CD4-positive, alpha-beta T cell treated with Interleukin-2 at 100 ng/mL for 4 hours (primary cell): ENCODE measurements at places on chromosomes 7 and 10.

- no peak for DNase-seq
Observed at GRCh38 chr10:131250454-131251145, 60.9 kb downstream of the TCERG1L start.

DNA sequence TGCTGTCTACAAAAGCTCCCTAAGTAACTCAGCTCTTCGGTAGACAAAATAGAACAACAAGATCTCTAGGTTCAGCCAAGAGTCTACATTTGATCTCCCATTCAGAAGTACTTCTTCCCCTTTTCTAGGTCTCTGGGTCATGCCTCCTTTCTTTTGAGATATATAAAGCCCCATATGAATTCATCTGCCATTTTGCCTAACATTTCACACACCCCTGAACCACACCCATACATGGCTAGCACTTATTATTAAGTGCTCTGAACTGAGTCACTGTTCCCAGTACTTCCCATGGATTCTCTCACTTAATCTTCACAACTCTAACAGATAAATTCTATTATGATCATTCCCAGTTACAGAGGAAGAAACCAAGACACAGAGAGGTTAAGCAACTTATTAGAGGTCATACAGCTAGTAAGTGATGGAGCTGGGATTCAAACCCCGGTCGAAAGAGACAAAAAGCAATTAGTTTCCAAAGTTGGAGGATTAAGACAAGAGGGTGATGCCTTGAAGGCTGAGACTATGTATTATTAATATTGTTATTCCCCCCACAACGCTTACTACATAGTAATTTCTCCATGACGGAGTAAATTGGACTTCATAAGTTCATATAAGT lies 17.3 kb downstream of the MYOF start:
- no peak for DNase-seq

GRCh38 chr10:96746503-96746902 lies 26.2 kb upstream of the PIK3AP1 start:
- DNase-seq = no peak

DNA sequence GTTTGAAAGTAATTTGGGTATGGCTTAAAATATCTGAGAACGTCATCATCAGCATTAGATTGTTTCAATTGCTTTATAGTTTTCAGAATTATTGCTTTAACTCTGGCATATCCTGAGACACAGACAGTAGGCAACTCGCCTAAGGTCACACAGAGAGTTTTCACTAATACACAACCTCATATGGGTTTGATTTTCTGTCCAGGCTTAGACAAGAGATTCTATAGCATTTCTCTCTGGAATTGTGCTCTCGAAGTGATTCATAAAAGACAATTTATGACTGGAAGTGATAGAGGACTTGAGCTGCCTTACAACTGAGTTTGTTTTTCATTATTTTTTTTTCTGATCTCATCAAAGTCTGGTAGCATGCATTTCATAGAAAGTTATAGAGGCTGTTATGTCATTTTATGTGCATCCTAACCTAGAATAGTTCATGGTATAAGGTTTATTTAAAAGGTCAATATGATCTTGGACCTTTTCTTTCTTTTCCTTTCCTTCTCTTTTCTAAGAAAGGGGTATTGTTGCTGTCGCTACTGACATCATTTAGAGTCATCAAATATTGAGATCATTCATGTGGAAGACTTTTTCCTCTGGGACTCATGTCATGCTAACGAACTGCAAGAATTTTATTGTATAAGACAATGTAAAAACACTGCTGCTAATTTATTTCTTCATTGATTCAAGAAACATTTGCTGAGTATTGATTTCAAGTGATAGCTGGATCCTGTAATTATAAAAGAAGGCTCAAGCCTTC lies 278.2 kb downstream of the PLXDC2 start:
- DNase-seq = no peak

GRCh38 chr10:23338155-23338828 lies 6.3 kb downstream of the C10orf67 start:
- DNase-seq = no peak

- DNase-seq = no peak
Observed at GRCh38 chr7:8601121-8601520, 167.7 kb downstream of the NXPH1 start.

DNA sequence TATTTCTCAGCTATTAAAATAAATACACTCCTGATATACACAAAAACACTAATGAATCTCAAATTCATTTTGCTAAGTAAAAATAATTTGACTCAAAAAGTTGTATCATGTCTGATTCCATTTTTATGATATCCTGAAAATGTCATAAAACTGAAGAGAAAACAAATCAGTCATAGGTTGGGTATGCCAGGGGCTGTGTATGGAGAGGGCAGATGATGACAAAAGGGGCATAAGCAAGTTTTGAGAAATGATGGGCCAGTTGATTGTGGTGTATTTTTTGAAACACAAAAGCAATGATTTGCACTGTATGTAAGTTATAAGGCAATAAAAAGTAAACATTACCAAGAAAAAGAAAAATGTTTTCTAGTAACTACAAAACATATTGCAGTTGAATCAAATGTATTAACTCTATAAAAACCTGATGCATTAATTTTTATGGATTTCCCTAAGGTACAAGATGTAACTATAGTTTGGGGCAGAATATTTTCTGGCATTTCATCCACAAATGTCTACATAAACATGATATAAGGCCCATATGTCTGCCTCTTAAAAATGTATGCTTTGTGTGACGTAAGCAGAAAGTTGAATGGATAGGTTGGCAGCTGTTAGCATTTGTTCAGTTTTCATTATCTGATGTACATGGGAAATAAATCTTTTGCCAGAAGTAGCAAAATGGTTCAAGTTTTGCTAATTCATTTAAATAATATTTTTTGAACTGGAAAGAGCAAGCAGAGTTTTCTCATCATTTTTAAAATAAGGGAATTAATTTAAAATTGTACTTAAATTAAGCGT lies 35.1 kb upstream of the ING3 start:
- no peak for DNase-seq

GRCh38 chr10:72034040-72034499 lies 54.3 kb downstream of the SPOCK2 start:
- no peak for DNase-seq

DNA sequence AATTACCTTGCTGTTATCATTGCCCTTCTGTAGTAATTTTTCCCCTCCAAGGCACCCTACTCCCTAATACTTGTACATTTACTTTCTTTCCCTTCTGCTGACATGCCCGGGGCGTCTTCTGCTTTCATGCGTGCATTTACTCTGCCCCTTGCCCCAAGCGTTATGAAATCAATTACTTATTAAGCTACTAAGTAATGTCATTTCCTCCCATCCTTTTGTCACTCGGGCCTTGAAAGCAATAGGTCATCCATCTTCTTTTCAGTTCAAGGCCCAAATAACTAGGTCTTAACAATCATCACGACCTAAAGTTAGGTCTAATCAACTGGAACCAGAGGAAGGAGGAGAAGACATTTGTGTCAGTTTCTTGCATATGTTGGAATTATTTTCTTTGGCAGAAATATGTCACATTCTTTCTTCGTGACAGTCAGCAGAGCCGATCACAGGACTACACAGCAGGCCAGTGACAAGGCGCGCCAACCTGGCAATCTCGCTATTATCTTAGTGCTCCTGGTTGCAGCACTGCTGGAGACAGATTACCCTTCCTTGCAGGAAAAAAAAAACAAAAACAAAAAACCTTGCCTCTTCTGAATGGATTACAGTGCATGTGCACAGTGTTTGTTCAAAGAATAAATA lies 179.2 kb downstream of the RELN start:
- no peak for DNase-seq

- no peak for DNase-seq
Observed at GRCh38 chr10:9681655-9682054, 1336.0 kb upstream of the CELF2 start.

- DNase-seq = no peak
Observed at GRCh38 chr10:47378183-47378510, 5.9 kb downstream of the ZNF488 start.

- DNase-seq = no peak
Observed at GRCh38 chr7:139738101-139738489, 39.7 kb downstream of the HIPK2 start.

- no peak for DNase-seq
Observed at GRCh38 chr7:100373261-100373831, at the start of gene PILRA. PILRA (plus strand) TSS chr7:100373487; CDS start chr7:100373657, 170 bp downstream.
